ENCODE measurements at places on chromosomes 6 and 20.

GRCh38 chr6:166162599-166163342 lies 4.9 kb downstream of the TBXT start:
- no peaks in the 10 kb centered on the region for H3K36me3 ChIP-seq
- H3K4me3 ChIP-seq, result no peak overlapping the region
- no peaks in the 10 kb centered on the region for H3K4me1 ChIP-seq
- peak; percentile 43 for DNase-seq
- no peak overlapping the region for H3K27ac ChIP-seq

GRCh38 chr20:58448958-58449357 lies 59.9 kb downstream of the VAPB start:
- H3K27me3 ChIP-seq, result no peaks in the 10 kb centered on the region
- H3K36me3 ChIP-seq, result peaks cover 24% of the 10 kb centered on the region
- H3K4me3 ChIP-seq, result no peak overlapping the region

GRCh38 chr6:41072836-41073202 lies at the start of gene NFYA:
TSS of gene NFYA (plus strand) at chr6:41072974. CDS start at chr6:41079090, 6,116 bp downstream.
- peak; percentile 99 for DNase-seq
- H3K36me3 ChIP-seq, result peaks cover 2% of the 10 kb centered on the region
- peaks cover 21% of the 10 kb centered on the region for H3K4me1 ChIP-seq
- H3K4me3 ChIP-seq, result peak within 1 kb of the TSS; percentile 87
- peak within 1 kb of the TSS; percentile 94 for H3K27ac ChIP-seq

DNA sequence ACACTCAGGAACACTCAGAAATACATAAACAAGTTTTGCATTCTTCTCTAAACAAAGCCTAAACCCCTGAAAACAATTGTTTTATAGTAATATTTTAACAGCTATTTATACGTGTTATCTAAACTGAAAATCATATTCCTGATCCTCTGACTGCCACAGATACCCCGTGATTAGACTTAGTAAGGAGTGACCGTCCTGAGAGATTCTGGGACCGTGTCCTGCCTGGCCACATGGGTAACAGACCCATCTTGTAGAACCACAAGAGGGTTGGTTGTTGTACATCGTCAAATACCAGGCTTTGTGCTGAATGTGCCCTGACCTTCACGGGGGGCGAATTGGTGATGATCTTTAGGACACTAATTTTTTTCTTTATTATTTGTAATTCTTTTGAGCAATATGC lies 214.4 kb downstream of the TMEM242 start:
- DNase-seq, result no peak
- no peaks in the 10 kb centered on the region for H3K27me3 ChIP-seq
- H3K4me3 ChIP-seq, result no peak overlapping the region
- H3K27ac ChIP-seq, result peak overlapping the region; percentile 97
- peaks cover 28% of the 10 kb centered on the region for H3K4me1 ChIP-seq

All from osteoblast (primary cell).